ENCODE measurements at places on chromosomes 16 and 17. TPM values are rescaled to one million over a fixed set of nuclear protein-coding genes. Genes with fewer than 3 reads are reported as not detected.

Gene BAHCC1
- 17.9 TPM for polyA plus RNA-seq

Gene SPATA33
- 5.5 TPM for polyA plus RNA-seq

Gene DDX5
- polyA plus RNA-seq, result 372 TPM

Gene GAS2L2
- polyA plus RNA-seq, result not detected

Gene SCGB1C2
- polyA plus RNA-seq, result not detected

Gene CEP295NL
- 0.79 TPM for polyA plus RNA-seq

Gene CPNE7
- polyA plus RNA-seq, result not detected

Gene C1QTNF8
- not detected for polyA plus RNA-seq

Gene CHST5
- not detected for polyA plus RNA-seq

Gene PDK2
- polyA plus RNA-seq, result 98.0 TPM

Gene MPV17L
- polyA plus RNA-seq, result 4.6 TPM

Gene OSGIN1
- 0.53 TPM for polyA plus RNA-seq

Gene BHLHA9
- polyA plus RNA-seq, result not detected

Gene CD300LB
- polyA plus RNA-seq, result 0.23 TPM
